ENCODE measurements at places on chromosomes 3 and 15.

DNA sequence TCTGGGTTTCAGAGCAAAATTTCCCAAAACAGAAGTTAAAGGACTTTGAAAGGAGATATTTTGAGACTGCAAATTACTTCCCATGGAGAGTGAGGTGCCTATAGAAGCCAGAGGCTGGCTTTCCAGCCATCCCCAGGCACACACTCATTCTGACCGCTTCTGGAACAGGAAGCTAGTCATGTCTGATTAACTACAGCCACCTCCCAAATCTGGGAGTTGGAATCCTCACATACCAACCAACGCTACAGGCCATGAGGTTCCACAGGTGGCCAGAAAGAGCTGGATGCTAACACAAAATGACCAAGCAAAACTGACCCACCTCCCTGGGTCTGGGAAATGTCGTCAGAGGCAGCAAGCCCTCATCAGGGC, 87.2 kb downstream of the SNRK start:
- DNase-seq, result no peak

GRCh38 chr15:74786551-74787165, 4.8 kb downstream of the CSK start:
- DNase-seq, result no peak

GRCh38 chr15:101286471-101287114, 8.5 kb downstream of the SNRPA1 start:
- DNase-seq, result no peak

DNA sequence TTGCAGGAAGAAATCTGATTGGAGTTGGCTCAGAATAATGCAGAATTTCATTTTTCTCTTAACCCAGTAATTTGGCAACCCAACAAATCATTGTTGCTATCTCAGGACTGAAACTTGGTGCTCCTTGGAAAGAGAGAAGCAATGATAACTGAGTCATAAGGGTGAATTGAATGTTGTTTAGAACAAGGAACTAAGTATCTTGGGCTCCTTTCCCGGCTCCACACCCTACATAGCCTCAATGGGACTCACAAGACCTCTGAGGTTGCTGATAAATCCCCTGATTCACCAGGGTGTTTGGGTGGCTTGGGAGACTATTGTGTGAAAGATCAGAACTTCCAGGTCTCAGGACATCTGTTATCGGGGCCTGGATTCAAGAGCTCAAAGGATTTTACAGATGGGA, 7.8 kb upstream of the RAB8B start:
- DNase-seq, result no peak

- no peak for DNase-seq
Observed at GRCh38 chr15:70112074-70112395, 14.3 kb upstream of the TLE3 start.

DNA sequence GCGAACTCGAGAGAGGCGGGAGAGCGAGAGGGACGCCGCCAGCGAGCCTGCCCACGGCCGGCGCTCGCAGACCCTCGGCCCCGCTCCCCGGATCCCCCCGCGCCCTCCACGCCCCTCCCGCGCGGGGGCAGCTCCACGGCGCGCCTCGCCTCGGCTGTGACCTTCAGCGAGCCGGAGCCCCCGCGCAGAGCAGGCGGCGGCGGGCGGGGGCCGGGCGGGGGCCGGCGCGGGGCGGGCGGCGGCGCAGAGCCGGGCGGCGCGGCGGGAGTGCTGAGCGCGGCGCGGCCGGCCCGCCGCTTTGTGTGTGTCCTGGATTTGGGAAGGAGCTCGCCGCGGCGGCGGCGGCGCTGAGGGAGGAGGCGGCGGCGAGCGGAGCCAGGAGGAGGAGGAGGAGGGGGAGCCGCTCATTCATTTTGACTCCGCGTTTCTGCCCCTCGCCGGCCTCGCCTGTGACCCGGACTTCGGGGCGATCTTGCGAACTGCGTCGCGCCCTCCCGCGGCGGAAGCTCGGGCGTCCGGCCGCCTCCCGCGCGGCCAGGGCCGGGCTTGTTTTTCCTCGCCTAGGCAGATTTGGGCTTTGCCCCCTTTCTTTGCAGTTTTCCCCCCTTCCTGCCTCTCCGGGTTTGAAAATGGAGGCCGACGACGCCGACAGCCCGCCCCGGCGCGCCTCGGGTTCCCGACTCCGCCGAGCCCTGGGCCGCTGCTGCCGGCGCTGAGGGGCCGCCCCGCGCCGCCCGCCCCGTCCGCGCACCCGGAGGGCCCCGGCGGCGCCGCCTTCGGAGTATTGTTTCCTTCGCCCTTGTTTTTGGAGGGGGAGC, 524 bp downstream of the IGF1R start:
- no peak for DNase-seq

GRCh38 chr3:84993956-84994355, 35.2 kb downstream of the CADM2 start:
- DNase-seq, result no peak

DNA sequence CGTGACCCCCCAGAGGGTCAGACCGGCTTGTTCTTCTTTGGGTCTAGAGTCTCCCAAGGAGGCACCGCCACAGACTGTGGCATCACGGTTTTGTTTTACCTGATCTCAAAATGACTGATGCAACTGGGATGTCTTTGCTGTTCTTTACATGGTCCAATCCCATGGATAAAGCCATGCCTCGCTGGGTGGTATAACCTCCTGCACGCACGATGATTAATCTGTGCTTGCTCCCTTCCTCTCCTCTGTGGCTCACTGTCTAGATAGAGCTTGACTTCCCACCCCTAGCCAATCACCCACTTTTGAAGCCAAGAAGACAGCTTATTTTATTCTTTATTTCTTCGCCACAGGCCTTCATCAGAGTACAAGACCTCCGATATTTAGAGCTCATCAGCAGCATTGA, 36.6 kb upstream of the RHO start:
- DNase-seq, result no peak

GRCh38 chr3:40287248-40287647, 22.3 kb upstream of the EIF1B start:
- no peak for DNase-seq

- no peak for DNase-seq
Observed at GRCh38 chr15:74322558-74323180, 44.8 kb downstream of the CYP11A1 start.

DNA sequence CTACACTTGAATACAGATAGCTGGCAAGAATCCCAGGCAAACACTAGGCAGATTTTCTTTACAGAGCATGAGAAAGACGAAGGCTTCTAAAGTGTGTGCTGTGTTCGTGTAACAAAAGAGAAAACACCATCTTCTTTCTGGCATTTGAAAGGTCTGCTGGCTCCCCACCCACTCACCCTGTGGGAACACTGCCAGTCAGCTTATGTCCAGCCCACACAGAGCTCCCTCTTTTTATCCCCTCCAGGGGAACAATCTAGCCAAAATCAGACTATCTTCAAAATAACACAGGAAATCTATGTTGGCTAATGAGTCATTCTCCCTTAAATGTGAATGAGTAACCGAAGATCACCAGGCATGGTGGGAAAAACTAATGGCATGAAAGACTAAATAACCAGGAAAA, 45.6 kb upstream of the PAQR5 start:
- no peak for DNase-seq

DNA sequence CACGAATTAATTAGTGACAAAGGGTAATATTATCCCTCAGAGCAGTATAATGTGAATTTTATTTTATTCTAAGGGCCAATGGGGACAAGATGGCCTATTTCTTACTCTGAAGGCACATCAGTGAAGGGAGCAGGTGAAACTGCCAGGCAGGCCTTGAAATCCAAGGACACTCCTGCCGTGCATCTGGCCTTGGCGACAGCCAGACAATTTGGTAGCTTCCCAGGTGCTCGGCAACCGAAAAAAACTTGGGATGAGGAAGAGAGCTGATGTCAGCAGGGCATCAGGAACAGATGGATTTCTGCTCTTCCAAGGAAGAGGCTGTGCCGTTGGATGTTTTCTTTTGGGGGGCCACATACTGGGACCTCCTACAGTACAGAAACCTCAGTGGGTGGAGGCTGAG, 83.2 kb upstream of the ADAMTSL3 start:
- DNase-seq, result no peak

DNA sequence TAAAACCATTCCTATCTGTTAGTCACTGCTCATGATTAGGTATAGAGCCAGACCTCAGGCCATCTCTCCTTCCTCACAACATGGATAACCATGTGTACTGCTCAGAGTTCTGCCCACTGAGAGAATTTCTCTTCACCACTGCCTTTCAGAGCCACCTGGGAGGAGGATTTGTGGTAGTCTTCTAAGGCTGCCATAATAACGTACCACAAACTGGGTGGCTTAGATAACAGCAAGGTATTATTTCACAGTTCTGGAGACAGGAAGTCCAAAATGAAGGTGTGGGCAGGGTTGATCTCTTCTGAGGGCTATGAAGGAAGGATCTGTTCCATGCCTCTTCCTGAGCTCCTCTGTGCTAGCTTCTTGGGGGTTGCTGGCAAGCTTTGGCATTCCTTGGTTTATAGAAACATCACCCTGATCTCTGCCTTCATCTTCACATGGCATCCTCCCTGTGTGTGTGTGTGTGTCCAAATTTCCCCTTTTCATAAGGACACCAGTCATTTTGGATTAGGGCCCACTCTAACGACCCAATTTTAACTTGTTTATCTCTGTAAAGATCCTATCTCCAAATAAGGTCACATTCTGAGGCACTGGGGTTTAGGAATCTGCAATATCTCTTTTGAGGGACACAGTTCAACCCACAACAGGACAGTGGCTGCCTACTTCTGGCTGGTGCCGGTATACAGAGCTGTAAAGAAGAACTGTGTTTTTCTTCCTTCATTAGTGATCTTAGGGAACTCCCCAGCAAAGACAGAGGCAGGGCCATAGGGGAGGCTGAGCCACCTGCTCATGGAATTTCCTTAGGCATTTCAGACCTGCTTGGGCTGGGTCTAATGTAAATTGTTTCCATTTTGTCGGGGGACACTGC, 42.1 kb upstream of the NOX5 start:
- DNase-seq, result no peak

- no peak for DNase-seq
Observed at GRCh38 chr15:52529341-52529924, 753 bp upstream of the MYO5A start.

- DNase-seq, result no peak
Observed at GRCh38 chr3:128242818-128243601, 89.7 kb downstream of the EEFSEC start.

- no peak for DNase-seq
Observed at GRCh38 chr15:66865622-66866611, 163.9 kb downstream of the SMAD6 start.

DNA sequence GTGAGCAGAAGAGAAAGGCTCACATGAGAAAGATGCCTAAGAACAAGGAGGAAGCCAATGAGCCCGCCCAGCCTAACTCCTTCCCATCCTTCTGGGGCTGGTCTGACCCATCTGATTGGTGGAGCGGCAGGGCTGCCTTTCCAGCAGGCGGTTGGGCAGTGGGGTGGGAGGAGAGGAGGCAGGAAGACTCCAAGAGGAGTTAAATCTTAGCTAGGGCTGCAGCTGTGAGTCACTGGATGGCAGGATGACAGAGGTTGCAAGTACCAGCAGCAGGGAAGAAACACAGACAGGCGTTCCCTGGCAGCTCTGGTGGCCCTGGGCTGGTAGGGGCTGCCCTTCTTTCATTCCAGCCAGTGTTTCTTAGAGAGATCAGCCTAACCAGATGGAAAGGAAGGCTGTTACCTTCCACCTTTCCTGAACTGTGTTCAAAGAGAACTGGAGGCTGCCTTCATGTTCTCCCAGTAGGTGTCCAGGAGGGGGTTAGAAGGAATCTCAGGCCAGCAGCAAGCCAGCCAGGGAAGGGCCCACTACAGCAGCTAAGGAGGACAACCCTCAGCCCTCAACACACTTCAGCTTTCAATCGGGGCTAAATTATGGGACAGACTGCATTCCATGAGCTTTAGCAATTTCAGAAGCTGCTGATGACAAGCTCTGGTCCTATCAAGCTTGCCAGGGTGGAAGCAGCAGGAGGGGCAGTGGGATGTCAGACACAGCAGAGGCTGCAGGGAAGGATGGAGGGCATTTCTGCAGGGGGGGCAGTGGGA, 50.3 kb downstream of the CHSY1 start:
- no peak for DNase-seq

- DNase-seq, result no peak
Observed at GRCh38 chr15:100650685-100651084, 48.3 kb downstream of the ASB7 start.

DNA sequence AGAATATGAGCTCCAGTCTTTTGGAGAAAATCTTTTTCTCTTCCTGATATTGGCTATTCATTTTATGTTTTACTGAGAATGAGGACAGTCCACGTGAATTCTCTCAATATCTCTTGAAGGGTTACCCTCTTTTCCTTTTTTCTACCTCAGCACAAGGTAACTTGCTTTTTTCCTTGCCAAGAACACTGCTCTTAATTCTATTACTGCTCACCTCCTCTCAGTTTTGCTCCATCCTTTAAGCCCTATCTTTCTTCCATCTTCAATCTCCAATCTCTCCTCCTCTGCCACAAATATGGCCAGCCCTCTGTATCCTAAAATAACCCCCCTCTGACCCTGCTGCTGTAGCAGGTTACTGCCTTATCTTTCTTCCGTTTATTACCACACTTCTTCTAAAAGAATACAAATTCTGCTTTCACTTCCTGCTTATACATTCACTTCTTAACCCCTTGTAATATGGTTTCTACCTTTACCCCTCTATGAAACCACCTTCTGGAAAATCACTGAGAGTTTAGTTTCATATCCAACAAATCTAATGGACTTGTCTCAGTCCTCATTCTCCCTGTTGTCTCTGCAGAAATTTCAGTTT, 89.0 kb downstream of the NFKBIZ start:
- DNase-seq, result no peak

- no peak for DNase-seq
Observed at GRCh38 chr15:30885814-30886213, 17.9 kb upstream of the FAN1 start.

DNA sequence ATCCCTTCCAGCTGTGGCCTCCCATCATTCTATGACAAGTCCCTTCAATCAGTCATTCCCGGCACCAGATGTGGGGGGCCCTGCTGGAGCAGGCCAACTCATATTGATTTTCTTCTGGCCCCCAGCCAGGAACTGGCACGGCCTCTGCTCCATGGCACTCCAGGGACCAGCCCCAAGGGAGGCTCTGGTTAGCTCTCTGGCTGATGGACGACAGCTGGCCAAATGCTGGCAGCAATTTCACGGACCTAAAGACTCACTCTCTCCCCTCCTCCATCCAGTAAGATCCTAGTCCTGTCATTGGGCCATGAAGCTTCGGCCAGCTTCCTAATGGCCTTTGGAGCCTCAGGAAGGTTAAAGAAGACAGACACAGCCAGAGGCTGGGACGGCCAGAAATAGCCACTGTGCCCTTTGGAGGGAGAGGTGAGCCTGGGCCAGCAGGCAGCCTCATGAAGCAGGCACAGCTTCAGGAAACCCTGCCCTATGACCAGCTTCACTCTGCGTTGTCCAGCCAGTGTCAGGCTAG, 131.0 kb downstream of the MEX3B start:
- no peak for DNase-seq

DNA sequence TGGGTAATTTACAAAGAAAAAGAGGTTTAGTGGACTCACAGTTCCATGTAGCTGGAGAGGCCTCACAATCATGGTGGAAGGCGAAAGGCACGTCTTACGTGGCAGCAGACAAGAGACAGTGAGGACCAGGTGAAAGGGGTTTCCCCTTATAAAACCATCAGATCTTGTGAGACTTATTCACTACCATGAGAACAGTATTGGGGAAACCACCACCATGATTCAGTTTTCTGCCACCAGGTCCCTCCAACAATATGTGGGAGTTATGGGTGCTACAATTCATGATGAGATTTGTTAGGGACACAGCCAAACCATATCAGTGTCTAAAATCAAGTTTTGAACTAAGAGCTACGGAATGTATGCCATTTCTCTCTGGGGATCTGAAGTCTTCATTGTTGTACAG, 354.8 kb upstream of the C2CD4B start:
- no peak for DNase-seq

Data from NCI-H1048 (cell line).